ENCODE measurements at places on chromosomes 16 and 17. TPM values are rescaled to one million over a fixed set of nuclear protein-coding genes. Genes with fewer than 3 reads are reported as not detected.

KRTAP16-1 gene
- not detected for total RNA-seq

HLF gene
- 2.6 TPM for total RNA-seq

RNF157 gene
- total RNA-seq, result 27.0 TPM

C1QTNF8 gene
- not detected for total RNA-seq

ZPBP2 gene
- total RNA-seq, result not detected

SPNS2 gene
- total RNA-seq, result 16.1 TPM

DNA sequence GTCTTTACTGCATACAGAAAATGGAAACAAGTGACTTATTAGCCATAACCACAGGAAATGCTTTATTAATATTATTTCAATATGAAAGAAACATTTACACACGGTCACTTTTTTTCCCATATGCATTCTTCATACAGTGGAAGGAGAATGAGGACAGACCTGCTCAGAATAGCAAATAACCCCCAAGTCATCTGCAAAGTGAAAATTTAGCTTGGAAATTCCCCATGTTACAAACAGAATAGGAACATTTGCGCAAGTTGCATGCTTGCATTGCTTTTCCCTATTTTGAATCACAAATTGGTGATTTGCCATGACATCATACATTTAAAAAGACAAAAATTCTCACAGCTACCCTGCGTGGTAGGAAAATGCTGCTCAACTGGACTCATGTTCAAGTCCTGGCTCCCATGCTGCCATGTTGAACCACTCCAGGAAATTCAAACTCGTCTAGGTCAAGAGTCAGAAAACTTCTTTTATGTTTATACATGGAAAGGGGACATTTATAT, 102.0 kb downstream of the GP2 start:
- no peaks in the 10 kb centered on the region for H3K36me3 ChIP-seq
- DNase-seq, result no peak
- H3K4me3 ChIP-seq, result no peak overlapping the region
- H3K27ac ChIP-seq, result no peak overlapping the region

- H3K36me3 ChIP-seq, result peaks cover 17% of the 10 kb centered on the region
- no peak for DNase-seq
- H3K4me1 ChIP-seq, result peaks cover 10% of the 10 kb centered on the region
- H3K27ac ChIP-seq, result peak overlapping the region; percentile 40
These were observed 31.6 kb downstream of the PHKB start for GRCh38 chr16:47492428-47493377.

- no peak for DNase-seq
- peaks cover 19% of the 10 kb centered on the region for H3K27me3 ChIP-seq
- H3K4me3 ChIP-seq, result no peak overlapping the region
- no peaks in the 10 kb centered on the region for H3K4me1 ChIP-seq
- no peaks in the 10 kb centered on the region for H3K36me3 ChIP-seq
- H3K27ac ChIP-seq, result no peak overlapping the region
These were observed 3.4 kb upstream of the CD300C start for GRCh38 chr17:74549343-74549742.

- DNase-seq, result no peak
- H3K4me3 ChIP-seq, result peak overlapping the region; percentile 5
- no peaks in the 10 kb centered on the region for H3K36me3 ChIP-seq
These were observed 161.8 kb upstream of the KCNJ16 start for GRCh38 chr17:69913216-69913615.

DNA sequence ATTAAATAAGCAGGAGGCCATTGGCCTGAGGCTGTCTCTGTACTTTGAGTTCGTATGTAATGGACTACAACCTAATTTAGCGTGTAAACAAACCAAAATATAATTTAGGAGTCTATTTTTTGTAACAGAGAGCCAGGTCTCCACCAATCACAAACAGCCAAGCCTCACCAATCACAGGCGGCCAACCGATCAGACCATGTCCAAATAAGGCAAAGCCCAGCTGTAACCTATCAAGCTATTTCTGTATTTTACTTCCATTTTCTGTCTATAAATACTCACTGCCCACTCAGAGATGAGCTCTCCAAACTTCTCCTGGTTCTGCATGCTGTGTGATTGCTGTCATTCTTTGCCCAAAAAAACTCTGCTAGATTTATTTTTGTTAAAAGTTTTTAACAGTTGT, 322.7 kb downstream of the NPIPA8 start:
- no peak for DNase-seq
- H3K36me3 ChIP-seq, result no peaks in the 10 kb centered on the region
- peaks cover 12% of the 10 kb centered on the region for H3K4me1 ChIP-seq
- no peak overlapping the region for H3K27ac ChIP-seq
- no peaks in the 10 kb centered on the region for H3K27me3 ChIP-seq

DNA sequence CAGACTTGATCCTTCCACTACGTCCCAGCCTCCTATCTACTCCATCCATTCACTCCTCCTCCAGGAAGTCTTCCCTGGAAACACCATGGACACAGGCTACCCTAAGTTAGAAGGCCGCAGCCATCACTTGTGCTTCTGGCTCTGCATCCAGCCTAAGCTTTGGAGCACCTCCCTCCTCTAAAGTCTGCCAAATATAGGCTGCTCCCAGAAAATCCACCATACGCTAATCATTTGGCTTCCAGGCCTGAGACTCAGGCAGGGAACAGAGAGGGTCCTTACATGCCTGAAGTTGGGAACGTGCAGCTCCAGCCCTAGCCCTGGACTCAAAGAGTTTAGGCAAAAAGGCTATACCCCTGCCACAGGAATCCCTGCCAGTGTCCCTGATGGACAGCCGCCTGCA, 6.7 kb downstream of the PCGF2 start:
- no peaks in the 10 kb centered on the region for H3K27me3 ChIP-seq
- peaks cover 48% of the 10 kb centered on the region for H3K4me1 ChIP-seq
- H3K27ac ChIP-seq, result no peak overlapping the region
- H3K4me3 ChIP-seq, result no peak overlapping the region
- no peak for DNase-seq

- no peaks in the 10 kb centered on the region for H3K36me3 ChIP-seq
- DNase-seq, result no peak
- H3K27ac ChIP-seq, result no peak overlapping the region
- no peak overlapping the region for H3K4me3 ChIP-seq
- peaks cover 14% of the 10 kb centered on the region for H3K27me3 ChIP-seq
These were observed 181.4 kb downstream of the COPRS start for GRCh38 chr17:31677681-31678080.

GRCh38 chr16:66898933-66899309, 18.6 kb downstream of the PDP2 start:
- peak overlapping the region; percentile 71 for H3K27ac ChIP-seq
- DNase-seq, result no peak
- H3K4me1 ChIP-seq, result peaks cover 16% of the 10 kb centered on the region
- H3K27me3 ChIP-seq, result no peaks in the 10 kb centered on the region

- H3K27ac ChIP-seq, result no peak overlapping the region
- peaks cover 8% of the 10 kb centered on the region for H3K36me3 ChIP-seq
- H3K4me3 ChIP-seq, result no peak overlapping the region
- DNase-seq, result no peak
- peaks cover 11% of the 10 kb centered on the region for H3K4me1 ChIP-seq
These were observed 244.9 kb downstream of the STX8 start for GRCh38 chr17:9330611-9331271.

- H3K27me3 ChIP-seq, result peaks cover 15% of the 10 kb centered on the region
- no peak for DNase-seq
- H3K27ac ChIP-seq, result no peak overlapping the region
- no peaks in the 10 kb centered on the region for H3K36me3 ChIP-seq
- H3K4me1 ChIP-seq, result peaks cover 12% of the 10 kb centered on the region
- H3K4me3 ChIP-seq, result no peak overlapping the region
These were observed 22.5 kb downstream of the DNAI2 start for GRCh38 chr17:74296548-74296936.

GRCh38 chr17:58007781-58008706, 998 bp upstream of the SRSF1 start:
- H3K27ac ChIP-seq, result peak overlapping the region; percentile 99
- peaks cover 3% of the 10 kb centered on the region for H3K27me3 ChIP-seq
- H3K4me3 ChIP-seq, result peak overlapping the region; percentile 100
- no peak for DNase-seq
- H3K4me1 ChIP-seq, result peaks cover 28% of the 10 kb centered on the region

DNA sequence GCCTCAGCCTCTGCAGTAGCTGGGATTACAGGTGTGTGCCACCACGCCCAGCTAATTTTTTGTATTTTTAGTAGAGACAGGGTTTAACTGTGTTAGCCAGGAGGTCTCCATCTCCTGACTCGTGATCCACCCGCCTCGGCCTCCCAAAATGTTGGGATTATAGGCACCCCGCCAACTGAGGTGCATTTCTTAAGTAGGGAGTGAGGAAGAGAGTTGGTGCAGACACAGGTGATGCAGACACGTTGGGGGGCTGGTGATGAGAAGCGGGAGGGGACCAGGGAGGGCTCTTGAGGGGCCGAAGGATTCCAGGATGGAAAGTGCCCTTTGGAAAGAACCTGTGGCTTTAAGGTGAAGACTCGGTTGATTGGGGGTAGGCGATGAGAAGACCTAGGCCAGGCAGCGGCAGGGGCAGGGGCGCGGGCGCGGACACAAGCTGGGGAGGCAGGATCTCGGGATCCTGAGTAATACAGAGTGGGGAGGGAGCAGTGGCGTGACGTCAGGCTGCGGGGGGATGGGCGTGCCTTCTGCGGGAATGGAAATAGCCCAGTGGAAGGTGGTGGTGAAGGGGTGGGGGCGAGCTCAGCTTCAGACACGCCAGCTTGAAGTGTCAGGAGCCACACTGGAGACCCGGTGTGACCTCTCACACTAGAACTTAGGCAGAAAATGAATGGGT, 2.5 kb upstream of the ATP6V0C start:
- DNase-seq, result no peak
- H3K27me3 ChIP-seq, result no peaks in the 10 kb centered on the region
- H3K4me3 ChIP-seq, result peak overlapping the region; percentile 51
- no peaks in the 10 kb centered on the region for H3K36me3 ChIP-seq

DNA sequence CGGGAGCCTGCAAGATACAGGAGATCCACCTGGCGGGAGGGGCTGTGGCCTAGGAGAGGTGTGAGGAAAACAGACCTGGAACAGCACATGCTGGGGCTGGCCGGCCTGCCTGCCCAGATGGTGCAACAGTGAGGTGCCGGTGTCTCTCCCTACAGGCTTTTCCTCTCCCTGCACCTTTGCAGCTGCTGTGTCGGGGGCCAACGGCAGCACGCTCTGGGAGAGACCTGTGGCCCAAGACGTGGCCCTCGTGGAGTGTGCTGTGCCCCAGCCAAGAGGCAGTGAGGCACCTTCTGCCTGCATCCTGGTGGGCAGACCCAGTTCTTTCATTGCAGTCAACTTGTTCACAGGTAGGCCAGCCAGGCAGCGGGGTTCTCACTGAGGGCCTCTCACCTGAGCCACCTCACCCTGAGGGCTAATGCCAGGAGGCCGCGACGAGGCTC, 15.9 kb downstream of the RGS11 start:
- DNase-seq, result no peak
- H3K27me3 ChIP-seq, result no peaks in the 10 kb centered on the region
- H3K4me1 ChIP-seq, result no peaks in the 10 kb centered on the region
- no peak overlapping the region for H3K27ac ChIP-seq
- peaks cover 10% of the 10 kb centered on the region for H3K36me3 ChIP-seq

DNA sequence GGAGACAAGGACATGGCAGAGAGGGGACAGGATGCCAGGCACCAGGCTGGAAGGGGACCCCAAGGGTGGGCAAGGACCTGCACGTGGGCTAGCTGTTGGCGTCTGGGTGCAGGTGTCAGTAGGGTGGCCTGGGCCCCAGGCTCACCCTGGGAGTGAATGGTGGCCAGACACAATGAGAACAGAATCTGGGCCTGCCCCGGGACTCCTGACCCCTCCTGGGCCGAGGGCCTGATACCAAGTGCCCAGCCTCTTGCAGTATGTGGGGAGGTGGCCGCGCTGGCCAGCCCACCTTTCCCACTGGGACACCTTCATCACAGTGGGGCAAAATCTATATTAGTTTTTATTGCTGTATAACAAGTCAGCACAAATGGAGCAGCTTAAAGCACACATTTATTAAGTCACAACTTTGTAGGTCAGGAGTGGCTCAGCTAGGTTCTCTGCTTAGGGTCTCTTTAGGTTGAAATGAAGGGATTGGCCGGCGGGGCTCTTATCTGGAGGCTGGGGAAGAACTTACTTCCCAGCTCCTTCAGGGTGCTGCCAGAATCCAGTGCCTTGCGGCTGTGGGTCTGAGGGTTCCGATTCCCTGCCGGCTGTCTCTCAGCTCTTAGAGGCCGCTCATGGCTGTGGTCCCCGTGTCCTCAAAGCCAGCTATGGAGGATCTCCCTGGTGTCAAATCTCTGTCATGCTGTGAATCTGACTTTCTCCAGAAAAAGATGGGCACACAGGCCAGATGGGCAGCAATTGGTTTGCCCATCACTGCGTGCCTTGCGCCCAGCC, 3.6 kb downstream of the PRSS33 start:
- no peaks in the 10 kb centered on the region for H3K27me3 ChIP-seq
- H3K36me3 ChIP-seq, result no peaks in the 10 kb centered on the region
- no peak overlapping the region for H3K4me3 ChIP-seq
- H3K27ac ChIP-seq, result no peak overlapping the region

DNA sequence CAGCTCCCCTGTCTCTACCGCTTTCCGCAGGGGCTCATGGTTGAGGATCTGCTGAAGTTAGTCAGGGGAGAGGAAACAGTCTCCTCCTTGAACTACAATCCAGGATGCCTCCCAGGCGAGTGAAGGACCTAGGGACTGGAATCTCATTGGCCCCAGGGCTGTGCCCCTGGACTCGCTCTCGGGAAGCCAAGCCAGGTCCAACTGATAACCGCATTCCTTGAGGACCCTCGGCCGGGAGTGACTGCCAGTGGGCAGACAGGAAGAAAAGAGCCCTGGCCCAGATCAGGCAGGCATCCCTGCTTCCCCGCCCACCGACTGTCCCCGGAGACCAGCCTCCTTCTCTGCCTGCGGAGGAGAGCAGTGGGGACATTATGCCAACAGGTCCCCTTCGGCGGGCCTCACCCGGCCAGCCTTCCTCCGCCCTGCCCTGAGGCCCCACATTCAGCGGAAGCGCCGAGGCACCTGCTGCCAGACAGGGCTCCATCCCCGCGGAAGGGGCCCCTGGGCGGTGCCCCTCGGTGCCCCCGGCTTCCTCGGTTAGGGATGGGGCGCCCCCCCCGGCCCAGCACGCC, 776 bp downstream of the LRRC75A start:
- H3K36me3 ChIP-seq, result no peaks in the 10 kb centered on the region
- DNase-seq, result no peak
- peaks cover 67% of the 10 kb centered on the region for H3K27me3 ChIP-seq
- no peak overlapping the region for H3K27ac ChIP-seq

DNA sequence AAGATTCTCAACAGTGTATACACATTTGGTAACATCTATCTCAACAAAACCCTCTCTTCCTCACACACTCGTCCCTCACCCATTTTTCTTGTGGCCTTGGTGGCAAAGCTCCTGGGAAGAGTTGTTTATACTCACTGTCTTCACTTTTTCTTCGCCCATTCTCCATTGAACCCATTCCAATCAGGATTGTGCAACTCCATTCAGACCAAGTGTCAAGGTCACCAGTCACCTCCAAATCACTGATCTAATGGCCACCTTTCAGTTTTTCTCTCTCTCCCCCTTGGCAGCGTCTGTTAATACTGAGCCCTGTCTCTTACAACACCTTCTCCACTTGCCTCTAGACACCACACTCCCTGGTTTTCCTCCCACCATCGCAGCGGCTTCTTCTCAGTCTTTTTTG, 8.6 kb upstream of the SLC13A5 start:
- no peak overlapping the region for H3K27ac ChIP-seq
- H3K36me3 ChIP-seq, result no peaks in the 10 kb centered on the region
- peaks cover 71% of the 10 kb centered on the region for H3K27me3 ChIP-seq
- H3K4me1 ChIP-seq, result no peaks in the 10 kb centered on the region

GRCh38 chr17:72978593-72979218, 113.8 kb downstream of the SLC39A11 start:
- no peak overlapping the region for H3K4me3 ChIP-seq
- no peak for DNase-seq
- H3K27ac ChIP-seq, result no peak overlapping the region

- H3K4me3 ChIP-seq, result no peak overlapping the region
- H3K36me3 ChIP-seq, result peaks cover 11% of the 10 kb centered on the region
- peaks cover 8% of the 10 kb centered on the region for H3K4me1 ChIP-seq
- no peak overlapping the region for H3K27ac ChIP-seq
These were observed 8.7 kb downstream of the EIF1 start for GRCh38 chr17:41697122-41697962.

Data from type B pancreatic cell (in vitro differentiated cells).